NCI-H1417 (cell line): ENCODE measurements at places on chromosomes 7 and 10.
A peak's percentile ranks its signal among the peaks of the same experiment; 100 is the strongest.

DNA sequence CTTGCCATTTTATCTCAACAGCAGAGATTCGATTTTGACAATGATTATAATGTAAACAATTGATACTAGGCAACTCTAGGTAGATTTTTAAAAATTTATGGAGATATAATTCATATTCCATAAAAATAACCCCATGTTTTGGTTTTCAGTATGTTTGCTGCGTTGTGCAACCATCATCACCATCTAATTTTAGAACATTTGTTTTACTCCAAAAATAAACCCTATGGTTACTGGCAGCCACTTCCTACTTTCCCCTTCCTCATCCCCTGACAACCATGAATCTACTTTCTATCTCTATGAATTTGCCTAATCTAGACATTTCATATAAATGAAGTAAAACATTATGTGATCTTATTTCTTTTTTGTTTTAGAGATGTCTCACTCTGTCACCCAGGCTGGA, 401.9 kb downstream of the THSD7A start:
- no peak for DNase-seq

- DNase-seq, result no peak
Measured at GRCh38 chr10:93406364-93407145, 75.6 kb downstream of the MYOF start.

- no peak for DNase-seq
Measured at GRCh38 chr10:131371571-131371970, 60.0 kb upstream of the TCERG1L start.

GRCh38 chr7:82821037-82821436, 341.6 kb downstream of the PCLO start:
- DNase-seq, result no peak

DNA sequence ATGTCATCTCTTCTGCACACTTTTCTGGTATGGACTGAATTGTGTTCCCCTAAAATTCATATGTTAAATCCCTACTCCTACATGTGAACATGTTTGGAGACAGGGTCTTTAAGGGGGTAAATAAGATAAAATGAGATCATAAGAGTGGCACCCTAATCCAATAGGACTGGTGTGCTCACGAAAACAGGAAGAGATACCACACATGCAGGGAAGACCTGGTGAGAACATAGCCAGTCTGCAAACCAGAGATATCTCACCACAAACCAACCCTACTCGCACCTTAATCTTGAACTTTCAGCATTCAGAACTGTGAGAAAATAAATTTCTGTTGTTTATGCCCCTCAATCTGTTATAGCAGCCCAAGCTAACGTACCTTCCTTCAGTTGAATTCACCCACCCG, 51.8 kb downstream of the VWDE start:
- no peak for DNase-seq

- no peak for DNase-seq
Measured at GRCh38 chr7:903921-904755, 27.8 kb downstream of the GET4 start.

- peak; percentile 44 for DNase-seq
Measured at GRCh38 chr7:99579956-99580777, 17.9 kb upstream of the TMEM225B start.

GRCh38 chr7:73703757-73704639, 15.5 kb downstream of the STX1A start:
- no peak for DNase-seq

DNA sequence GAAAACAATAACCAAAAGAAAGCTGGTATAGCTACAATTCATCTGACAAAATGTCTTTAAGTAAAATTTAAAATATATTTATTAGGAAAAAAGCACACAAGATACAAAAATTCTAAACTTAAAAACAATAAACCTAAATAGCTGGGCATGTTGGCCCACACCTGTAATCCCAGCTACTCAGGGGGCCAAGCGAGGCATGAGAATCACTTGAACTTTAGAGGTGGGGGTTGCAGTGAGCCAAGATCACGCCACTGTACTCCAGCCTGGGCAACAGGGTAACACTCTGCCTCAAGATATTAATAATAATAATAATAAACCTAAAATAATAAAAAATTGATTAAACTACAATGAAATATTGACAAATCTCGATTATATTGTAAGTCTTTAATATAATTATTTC, 77.8 kb upstream of the PDK4 start:
- no peak for DNase-seq

DNA sequence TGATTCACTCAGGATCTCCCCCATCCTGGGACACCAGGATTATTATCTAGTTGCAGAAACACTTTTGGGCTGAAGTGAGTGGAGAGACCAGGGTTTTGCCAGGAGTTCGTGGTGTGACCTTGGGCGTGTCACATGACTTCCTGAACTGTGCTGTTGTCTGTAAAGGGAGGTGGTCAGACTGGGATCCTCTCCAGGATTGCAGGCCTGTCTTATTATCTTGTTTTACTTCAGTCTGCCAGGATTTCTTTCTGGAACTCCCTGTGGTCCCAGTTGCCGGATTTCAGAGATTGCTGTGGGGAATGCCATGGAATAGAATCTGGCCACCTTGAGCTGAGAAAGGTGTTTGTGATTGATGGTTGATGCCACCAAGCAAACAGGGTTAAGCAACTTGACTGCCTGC, 35.8 kb downstream of the CRCP start:
- no peak for DNase-seq

- DNase-seq, result no peak
Measured at GRCh38 chr7:39714447-39715091, 91.2 kb downstream of the RALA start.

DNA sequence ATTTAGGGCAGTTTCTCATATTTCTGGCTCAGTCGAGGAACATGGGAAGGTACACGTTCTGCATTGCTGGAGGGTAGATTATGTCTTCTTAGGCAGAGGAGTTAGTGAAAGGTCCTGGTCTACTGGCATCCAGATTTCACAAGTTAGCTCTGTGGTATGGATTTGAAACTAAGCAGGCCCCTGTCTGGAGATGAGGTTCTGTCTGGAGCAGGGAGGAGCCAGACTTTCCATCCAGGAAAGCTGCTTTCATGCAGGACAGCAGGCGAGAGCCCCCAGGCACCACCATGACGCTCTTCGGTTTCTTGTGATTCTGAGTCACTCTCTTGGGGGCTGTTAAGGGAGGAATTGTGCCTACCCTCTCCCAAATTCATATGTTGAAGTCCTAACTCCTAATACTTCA, 184.3 kb downstream of the KIAA1217 start:
- DNase-seq, result no peak

GRCh38 chr10:44946205-44946604, 13.4 kb upstream of the RASSF4 start:
- no peak for DNase-seq

- no peak for DNase-seq
Measured at GRCh38 chr10:17061418-17061817, 68.2 kb downstream of the CUBN start.

DNA sequence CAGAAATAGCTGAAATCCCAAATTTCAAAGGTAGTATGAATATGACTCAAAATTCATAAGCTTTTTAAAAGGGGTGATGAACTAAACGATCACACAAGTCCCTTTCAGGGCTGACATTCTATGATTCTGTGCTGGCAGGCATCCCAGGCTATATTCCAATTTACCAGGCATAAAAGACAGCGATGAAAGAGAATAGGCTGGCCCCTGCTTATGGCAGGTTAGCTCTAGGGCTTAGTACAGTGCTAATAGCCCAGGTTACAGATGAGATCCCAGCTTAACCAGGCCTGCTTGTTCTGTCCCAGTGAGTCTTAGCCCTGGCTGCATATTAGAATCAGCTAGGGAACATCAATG, 56.4 kb downstream of the CDHR3 start:
- no peak for DNase-seq

GRCh38 chr7:26841003-26841739, 23.2 kb downstream of the SKAP2 start:
- no peak for DNase-seq

- no peak for DNase-seq
Measured at GRCh38 chr7:8362723-8363369, 70.6 kb upstream of the NXPH1 start.

GRCh38 chr7:55554038-55554437, 18.3 kb downstream of the VOPP1 start:
- no peak for DNase-seq

DNA sequence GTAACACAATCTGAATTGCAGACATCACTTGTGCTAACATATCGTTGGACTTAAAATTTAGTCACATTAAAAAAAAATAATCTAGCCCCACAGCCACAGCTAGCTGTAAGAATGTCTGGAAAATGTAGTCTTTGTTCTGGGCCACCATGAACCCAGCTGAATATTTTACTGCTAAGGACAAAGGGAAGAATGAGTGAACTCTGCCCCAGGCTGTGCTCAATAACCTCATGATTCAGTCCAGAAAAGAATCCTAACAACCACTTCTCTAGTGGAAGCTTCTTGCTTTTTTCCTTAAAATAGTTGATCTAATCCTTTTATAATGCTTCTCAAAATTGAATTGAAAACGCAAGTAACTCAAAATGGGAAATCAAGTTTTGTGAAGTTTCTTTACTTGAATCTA, 25.6 kb upstream of the SOSTDC1 start:
- DNase-seq, result no peak

DNA sequence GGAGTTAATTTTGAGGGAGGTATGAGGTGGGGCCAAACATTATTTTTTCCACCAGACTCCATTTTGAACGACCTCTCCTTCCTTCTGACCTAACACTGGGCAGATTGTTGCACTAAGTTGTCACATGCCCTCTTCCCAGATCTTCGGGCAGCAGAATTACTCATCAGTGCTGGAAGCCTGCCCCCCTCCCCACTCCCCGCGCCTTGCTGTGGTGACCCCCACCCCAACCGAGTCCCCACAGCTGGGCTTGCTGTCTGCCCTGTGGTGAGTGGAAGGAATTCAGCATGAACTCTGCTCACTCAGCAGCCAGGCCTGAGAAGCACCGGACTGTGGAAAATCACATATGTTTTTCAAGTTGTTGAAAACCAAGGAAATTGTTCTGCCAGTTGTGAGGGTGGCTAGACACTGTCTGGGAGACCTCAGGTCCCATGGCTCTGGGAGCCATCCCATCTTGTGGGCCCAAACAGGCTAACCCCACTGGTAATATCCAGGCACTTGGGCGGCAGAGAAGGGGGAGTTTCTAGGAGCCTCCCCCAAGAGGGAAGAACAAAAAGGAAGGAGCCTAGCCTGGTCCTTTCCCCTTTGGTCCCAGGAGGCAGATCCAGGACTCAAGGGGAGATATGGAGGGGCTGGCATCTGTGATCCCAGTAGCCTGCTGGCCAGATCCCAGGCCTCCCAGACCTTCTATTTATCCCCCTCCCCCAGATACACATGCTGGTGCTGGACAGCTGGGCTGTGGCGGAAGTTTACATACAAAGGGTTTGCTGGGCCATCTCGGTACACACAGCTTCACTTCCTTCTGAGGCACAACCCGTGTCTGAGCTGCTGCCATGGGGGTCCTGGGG, 3.5 kb upstream of the AEBP1 start:
- DNase-seq, result no peak

GRCh38 chr10:70362328-70362727, 20.1 kb downstream of the LRRC20 start:
- no peak for DNase-seq

DNA sequence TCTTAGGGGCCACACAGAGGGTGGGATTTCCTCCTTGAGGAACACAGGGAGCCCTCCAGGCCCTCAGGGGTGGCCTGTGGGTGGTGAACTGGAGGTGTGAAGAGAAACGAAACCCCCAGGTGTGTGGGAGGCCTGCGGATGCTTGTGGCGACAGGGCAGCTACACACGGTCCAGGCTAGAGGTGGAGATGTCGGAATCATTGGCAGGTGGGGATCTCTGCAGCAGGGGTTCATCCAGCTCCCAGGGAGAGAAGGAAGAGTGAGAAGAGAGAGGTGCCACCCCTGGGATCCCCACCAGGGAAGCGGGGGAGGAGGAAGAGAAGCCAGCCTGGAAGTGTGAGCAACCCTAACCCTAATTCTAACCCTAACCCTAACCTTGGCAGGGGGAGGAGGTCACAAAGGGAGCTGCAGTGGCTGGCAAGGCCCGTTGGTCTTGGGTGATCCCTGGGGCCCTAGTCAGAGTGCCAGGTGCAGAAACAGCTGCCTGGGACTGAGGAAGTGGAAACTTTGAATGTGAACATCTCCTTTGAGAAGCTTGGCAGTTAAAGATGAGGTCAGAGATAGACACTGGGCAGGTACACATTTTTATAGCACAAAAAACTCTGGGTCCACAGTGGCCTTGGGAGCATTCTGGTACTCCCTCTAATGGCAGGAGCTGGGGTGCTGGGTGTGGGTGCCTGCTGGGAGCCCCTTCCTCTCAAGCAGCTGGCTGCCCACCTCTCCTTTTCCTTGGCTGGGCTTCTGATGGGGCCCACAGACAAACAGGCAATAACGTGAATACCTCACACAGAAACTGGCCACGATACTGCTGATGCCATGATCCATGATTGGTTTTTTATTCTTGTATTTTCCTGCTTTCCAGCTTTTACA, 6.8 kb upstream of the AEBP1 start:
- no peak for DNase-seq

DNA sequence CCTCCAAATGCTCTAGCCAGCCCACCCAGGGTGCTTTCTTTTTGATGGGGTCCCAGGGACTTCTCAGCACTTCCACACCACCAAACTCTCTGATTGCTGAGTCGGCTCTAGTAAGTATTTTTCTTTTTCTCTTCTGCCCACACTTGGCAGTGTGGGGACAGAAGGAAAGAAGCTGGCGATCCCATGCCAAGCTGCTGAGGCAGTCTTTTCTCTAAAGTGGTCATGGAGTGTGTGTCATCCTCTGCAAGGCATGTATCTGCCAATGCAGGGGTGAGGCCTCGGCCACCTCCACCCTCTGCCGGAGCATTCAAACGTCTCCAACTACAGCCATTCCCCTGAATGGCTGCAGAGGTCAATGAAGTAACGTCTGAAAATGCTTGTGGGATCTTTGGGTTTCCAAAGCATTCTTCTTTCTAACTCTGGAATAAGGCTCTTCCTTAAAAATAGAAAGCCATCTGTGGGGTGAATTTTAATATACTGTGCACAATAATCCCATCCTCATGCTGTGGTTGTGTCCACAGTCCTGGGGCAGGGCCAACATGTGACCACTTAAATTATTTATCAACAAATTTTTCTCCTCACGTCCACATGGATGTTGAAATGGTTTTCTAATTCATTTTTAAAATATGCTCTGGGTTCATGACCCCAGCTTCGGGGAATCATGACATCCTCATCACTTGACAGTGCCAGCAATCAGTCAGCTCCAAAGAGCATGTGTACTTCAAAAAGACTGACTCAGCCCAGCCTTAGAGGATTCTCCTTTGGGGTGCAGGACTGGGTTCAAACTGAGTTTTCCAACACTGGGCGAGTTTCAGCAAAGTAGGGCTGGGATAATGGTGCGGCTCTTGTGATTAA, 171.3 kb upstream of the ITGB1 start:
- DNase-seq, result no peak

DNA sequence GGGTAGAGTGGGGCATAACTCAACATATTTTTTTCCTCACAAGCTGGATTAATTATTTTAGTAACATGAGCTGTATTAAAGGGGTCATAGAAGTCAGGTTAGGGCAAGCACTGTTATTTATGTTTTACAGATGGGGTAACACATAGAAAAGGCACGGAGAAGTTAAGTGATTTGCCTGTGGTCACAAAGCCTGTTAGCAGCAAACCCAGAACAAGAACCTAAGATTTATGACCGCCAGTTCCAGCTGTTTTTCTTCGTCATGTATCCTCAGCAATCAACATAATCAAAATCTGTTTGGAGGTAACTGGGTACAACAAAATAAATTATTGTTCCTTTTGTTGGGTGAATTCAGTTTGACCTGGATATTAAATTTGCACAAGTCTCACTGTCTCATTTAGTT, 57.2 kb upstream of the BET1 start:
- DNase-seq, result no peak
